ENCODE measurements at places on chromosomes 16 and 17.

DNA sequence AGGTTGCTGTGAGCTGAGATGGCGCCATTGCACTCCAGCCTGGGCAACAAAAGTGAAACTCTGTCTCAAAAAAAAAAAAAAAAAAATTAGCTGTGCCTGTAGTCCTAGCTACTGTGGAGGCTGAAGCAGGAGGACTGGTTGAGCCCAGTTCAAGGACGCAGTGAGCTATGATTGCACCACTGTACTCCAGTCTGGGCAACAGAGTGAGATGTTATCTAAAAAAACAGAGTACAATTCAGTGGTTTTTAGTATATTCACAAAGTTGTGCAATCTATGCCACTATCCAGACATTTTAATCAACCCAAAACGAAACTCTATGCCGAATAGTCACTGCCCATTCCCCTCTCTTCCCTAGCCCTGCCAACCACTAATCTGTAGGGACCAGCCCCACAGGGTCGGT is 25.1 kb downstream of the C16orf54 start:
- DNase-seq = no peak

GRCh38 chr16:2963723-2964474 is at the start of gene KREMEN2:
TSS of gene KREMEN2 (plus strand) at chr16:2964275. CDS start at chr16:2964521, 246 bp downstream.
- no peak for DNase-seq

- DNase-seq = no peak
Observed at GRCh38 chr17:6047966-6048365, 22.2 kb upstream of the WSCD1 start.

GRCh38 chr17:50386510-50386909 is 10.8 kb downstream of the LRRC59 start:
- DNase-seq = no peak

- DNase-seq = no peak
Observed at GRCh38 chr16:69327585-69328310, 2.6 kb downstream of the PDF start.

DNA sequence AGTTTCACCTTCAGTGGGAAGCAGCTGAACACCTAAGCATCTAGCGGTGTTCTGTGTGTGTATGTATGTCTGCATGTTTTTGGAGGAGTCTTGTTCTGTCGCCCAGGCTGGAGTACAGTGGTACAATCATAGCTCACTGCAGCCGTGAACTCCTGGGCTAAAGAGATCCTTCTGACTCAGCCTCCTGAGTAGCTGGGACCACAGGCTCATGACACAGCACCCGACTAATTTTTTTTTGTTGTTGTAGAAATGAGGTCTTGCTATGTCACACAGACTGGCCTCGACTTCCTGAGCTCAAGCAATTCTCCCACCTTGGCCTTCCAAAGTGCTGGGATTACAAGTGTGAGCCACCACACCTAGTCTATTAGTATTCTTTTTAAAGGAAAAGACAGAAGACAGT is 30.2 kb upstream of the FAAP100 start:
- no peak for DNase-seq

- no peak for DNase-seq
Observed at GRCh38 chr17:48678141-48678971, 44.0 kb downstream of the PRAC1 start.

GRCh38 chr16:30972872-30973271 is 12.1 kb upstream of the HSD3B7 start:
- no peak for DNase-seq

- DNase-seq = no peak
Observed at GRCh38 chr17:42675965-42676423, 800 bp downstream of the PLEKHH3 start.

GRCh38 chr17:45575126-45575885 is 84.8 kb upstream of the PLEKHM1 start:
- DNase-seq = no peak

GRCh38 chr16:67914758-67915495 is 16.7 kb downstream of the CTRL start:
- DNase-seq = no peak

GRCh38 chr17:320139-320538 is 32.5 kb downstream of the RPH3AL start:
- no peak for DNase-seq

GRCh38 chr16:78323315-78323714 is 223.9 kb downstream of the WWOX start:
- DNase-seq = no peak

GRCh38 chr16:78735337-78735736 is 635.9 kb downstream of the WWOX start:
- no peak for DNase-seq

GRCh38 chr16:82404586-82405315 is 222.0 kb upstream of the CDH13 start:
- no peak for DNase-seq

DNA sequence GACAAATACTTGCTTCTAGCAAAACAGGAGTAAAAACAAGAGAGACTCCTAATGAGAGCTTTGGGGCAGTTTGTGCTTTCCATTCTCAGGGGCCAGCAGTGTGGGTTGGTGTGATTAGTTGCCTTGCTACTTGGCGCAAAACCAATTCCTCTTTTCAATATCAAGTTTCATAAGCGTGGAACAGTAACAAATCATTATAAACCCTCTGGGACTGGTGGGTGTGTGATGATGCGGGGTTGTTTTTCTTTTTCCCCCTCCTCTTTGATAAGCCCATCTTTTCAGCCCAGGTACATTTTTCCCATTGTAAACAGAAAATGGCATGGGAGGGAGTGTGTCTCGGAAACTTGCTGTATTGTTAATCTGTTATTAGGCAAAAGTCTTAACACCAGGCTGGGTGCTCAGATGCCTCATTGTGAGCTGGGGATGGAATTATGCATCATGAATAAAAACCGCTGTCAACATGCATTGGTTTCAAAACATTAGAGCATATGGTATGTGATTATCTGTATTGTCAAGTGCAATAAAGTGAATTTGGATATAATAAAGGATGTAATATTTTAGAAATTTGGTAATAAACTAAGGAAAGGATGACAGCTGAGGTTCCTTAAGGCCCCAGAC is 166.4 kb downstream of the CCDC182 start:
- no peak for DNase-seq

GRCh38 chr16:52074133-52074532 is 472.8 kb downstream of the TOX3 start:
- no peak for DNase-seq

DNA sequence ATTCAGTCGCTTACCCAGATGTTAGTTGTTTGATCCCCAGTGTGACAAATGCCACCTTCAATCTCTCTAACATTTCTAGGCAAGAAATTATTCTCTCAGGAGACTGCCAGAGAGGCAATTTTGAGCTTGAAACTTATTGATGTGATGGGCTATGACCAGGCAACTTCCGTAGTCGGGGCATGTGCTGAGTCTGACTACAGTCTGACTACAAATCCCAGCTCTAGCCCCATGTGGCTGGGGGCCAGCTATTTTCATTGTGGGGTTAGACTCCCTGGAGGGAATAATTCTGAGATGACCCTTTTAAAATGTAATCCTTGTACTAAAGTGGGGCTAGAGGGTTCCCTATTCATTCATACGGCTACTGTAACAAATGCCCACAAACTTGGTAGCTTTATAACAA is 65.9 kb downstream of the RBFOX1 start:
- no peak for DNase-seq

- DNase-seq = no peak
Observed at GRCh38 chr16:68406458-68407152, 41.7 kb downstream of the SMPD3 start.

GRCh38 chr17:82436601-82437324 is 13.8 kb downstream of the CYBC1 start:
- DNase-seq = no peak

- no peak for DNase-seq
Observed at GRCh38 chr16:28092721-28093384, 29.3 kb upstream of the GSG1L start.

GRCh38 chr17:8922451-8922850 is 43.1 kb downstream of the PIK3R5 start:
- no peak for DNase-seq

GRCh38 chr16:81797443-81797842 is 18.4 kb downstream of the PLCG2 start:
- no peak for DNase-seq

DNA sequence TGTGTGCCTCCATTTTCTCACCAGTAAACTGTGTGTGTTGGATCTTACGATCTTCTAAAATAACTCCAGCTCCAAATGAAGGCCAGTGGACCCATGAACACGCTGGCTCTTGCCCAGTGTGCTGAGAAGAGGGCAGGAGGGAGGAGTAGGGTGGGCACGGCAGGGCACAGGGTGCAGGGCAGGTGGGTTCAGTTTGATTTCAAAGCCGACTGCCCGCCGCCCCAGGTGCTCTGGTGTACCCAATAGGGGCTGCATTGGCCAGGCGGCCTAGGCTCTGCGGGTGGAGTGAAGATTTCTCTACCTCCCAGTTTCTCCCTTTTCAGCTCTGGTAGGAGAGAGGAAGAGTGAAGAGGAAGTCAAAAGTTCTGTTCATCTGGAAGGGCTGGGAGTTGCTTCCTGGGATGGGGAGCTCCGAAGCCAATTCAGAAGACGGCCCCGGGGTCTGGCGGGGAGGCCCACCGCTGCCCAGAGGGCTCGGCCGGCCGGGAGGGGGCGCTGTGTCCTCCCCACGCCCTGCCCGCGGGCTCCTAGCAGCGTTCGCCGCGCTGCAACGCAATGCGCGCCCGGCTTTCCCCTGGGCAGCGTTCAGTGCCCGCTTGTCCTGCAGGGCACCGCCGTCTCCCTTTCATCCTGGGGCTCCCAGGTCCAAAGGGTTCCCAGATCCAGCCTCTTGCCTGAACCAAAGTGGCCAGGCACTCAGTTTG is 1.1 kb upstream of the CRHR1 start:
- no peak for DNase-seq

DNA sequence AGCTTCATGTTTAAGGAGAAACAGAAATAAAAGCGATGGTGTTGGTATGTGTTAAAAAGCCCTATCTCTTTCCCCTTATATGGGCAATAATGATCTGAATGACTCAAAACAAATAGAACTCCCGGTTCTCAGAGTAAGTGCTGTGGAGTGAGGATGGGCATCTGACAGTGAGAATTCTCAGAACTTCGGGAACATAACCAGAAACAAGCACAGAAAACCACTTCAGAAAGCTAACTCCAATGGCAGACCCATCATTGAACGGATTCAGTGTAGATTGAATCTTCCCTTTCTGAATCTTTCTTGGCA is 67.2 kb downstream of the CDH8 start:
- no peak for DNase-seq

GRCh38 chr16:2032285-2033056 is 5.8 kb downstream of the NHERF2 start:
- DNase-seq = no peak

DNA sequence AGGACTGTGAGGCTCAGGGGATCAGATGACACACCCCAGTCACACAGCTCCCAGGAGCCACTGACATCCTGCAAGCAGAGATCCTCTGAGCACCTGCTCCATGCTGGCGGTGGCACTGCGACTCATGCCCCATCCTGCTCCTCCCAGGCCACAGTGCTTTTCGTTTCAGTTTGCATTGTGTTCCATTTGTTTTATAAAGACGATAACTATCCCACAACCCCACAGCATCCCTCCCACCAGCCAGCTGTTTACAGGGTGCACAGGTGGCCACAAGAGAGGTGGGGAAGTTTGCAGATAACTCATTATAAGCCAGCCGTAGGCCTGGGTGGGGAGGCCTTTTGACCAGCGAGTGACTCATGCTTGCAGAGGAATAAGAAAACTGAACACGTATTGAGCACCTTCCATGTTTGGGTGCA is 28.2 kb downstream of the BCO1 start:
- no peak for DNase-seq

DNA sequence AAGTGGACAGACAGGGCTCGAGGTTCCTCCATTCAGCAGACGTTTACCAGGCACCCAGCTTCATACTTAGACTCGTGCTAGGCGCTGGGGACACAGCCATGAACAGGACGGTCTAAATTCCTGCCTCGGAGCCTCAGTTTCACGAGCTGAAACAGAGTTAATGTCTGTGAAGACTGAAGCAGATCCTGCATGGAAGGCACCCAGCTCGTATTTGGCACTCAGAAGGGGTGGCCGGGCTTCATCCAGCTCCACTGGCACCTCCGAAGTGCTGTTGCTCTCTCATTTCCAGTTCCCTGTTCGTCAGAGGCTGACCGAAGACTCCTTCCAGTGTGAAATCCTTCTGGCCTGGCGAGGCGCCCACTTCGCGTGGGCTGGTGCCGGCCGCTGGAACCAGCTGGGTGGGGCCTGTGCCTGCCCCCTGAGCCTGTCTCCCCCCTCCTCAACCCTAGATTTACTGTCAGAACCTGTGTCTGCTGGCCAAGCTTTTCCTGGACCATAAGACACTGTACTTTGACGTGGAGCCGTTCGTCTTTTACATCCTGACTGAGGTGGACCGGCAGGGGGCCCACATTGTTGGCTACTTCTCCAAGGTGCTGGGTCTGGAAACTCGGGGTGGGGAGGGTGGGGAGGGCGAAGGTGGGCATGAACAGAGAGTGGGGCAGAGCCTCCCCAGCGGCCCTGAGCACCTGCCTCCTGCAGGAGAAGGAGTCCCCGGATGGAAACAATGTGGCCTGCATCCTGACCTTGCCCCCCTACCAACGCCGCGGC is 5.8 kb downstream of the PRSS8 start:
- DNase-seq = no peak

GRCh38 chr16:4350365-4350786 is 745 bp downstream of the PAM16 start:
- DNase-seq = no peak

DNA sequence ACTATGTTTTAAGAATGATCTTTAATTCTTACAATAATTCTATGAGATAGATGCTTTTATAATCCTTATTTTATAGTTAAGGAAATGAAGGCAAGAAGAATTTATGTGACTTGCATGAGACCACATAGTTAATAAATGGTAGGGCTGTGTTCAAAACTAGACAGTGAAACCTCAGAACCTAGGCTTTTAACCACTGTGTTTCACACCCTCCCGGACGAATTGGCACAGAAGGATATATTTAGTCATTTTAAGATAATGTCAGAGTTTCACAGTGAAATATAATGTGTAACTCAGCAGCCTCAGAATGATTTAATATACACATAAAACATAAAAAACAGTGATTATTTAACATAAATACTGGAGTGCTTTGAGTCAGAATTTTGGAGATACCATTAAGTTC is 57.0 kb downstream of the NSRP1 start:
- no peak for DNase-seq

- no peak for DNase-seq
Observed at GRCh38 chr17:2400474-2400866, 390 bp downstream of the MNT start.

- DNase-seq = no peak
Observed at GRCh38 chr17:48159232-48159631, 51.7 kb downstream of the SNX11 start.

GRCh38 chr17:6069539-6070429 is at the start of gene WSCD1:
TSS of gene WSCD1 (plus strand) at chr17:6070379. CDS start at chr17:6080659, 10,280 bp downstream.
- DNase-seq = no peak

GRCh38 chr17:29789196-29790170 is 140.5 kb downstream of the SSH2 start:
- DNase-seq = no peak

- no peak for DNase-seq
Observed at GRCh38 chr16:54817940-54818574, 112.6 kb upstream of the IRX5 start.

Measured in NCI-H1417 treated with DMSO at 0.1 percent for 48 hours (cell line).